Peyer's patch (tissue), 4 donors: ENCODE measurements at places on chromosomes 6 and 20.

- no peak for DNase-seq
These were observed 104.5 kb upstream of the ADGRF1 start for GRCh38 chr6:47146431-47147174.

GRCh38 chr6:158686791-158687381, 37.0 kb downstream of the SYTL3 start:
- DNase-seq: no peak

GRCh38 chr6:168374541-168375071, 55.0 kb upstream of the DACT2 start:
- DNase-seq: peak; percentile 32

DNA sequence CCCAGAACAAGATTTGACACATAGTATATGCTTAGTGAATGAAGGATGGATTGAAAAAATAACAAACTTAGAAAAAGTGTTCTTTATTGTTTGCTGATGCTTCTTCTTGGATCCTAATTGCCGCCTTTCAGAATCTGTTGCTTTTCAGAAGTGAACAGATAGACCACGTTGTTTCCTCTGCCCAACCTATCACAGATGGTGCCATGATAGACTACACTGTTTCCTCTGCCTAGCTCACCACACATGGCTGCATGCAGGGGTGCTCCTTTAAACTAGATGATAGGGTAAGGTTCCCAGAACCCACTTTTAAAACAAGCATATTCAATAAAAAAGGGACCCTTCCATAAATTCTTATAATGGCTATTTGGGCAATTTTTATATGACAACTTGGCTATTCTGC, 4.6 kb upstream of the RGS17 start:
- DNase-seq: no peak

DNA sequence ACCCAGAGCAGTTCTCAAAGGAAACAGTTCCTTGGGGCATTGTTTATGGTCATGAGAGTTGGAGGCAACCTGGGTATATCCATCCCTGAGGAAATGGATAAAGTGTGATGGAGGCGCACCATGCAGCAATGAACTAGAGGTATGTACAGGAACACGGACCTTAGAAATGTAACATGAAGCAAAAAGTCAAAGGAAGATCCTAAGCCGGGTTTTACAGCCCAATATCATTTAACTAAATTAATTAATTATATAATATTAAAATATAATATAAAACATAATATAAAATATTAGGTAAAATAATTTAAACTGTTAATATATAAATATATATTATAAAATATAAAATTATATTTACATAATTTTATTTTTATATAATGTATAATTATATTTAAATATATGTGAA, 44.1 kb upstream of the RNF8 start:
- DNase-seq: no peak

DNA sequence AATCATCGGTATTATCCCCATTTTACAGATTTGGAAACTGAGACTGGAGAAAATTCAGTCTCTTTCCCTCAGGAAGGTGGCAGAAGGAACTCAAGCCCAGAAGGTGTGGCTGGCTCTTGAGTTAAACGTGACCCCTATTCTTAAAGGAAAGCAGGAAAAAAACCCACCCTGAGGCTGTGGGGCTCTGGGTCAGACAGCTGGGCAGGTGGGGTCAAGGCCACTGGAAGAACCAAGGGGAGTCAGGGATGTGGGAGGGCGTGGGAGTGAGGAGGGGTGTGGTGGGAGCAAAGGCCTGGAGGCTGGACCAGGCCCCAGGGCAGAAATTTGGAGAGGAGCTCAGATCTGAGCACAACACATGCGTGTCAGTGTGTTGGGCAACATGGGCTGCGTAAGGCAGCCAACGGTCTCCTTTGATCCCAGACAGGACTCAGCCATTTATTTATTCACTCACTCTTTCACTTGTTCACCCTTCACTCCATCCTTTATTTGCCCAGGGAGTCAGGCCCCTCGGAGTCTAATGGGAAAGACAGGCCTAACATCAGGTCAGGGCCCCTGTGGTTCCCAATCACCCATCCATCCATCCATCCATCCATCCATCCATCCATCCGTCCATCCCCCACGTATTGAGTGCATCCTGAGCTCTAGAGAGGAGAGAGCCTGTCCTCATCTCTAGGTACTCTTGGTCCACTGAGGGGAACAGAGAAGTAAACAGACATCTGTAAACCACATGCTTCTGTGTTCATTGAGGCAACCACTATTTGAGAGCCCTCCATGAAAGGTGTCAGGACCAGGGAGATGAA, 165.0 kb downstream of the VEGFA start:
- DNase-seq: no peak
